NCI-H345 (cell line): ENCODE measurements at places on chromosomes 6 and 20.

DNA sequence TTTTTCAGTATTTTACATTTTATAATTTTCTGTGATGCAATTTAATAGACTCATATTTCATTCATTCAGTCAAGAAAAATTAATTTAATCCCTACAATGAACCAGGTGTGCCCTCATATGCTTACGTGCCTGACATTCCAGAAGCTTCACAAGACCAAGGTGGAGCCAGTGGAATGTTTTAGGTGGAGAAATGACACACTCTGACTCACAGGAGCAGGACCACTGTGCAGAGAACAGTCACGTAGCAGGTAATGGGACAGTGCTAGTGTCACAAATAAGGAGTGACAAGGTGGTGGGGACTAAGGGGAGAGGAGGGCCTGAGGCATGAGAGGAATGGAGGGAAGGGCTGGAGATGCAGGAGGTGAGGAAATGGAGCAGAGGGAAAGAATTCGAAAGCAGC, 37.0 kb upstream of the HLA-G start:
- no peak for DNase-seq

DNA sequence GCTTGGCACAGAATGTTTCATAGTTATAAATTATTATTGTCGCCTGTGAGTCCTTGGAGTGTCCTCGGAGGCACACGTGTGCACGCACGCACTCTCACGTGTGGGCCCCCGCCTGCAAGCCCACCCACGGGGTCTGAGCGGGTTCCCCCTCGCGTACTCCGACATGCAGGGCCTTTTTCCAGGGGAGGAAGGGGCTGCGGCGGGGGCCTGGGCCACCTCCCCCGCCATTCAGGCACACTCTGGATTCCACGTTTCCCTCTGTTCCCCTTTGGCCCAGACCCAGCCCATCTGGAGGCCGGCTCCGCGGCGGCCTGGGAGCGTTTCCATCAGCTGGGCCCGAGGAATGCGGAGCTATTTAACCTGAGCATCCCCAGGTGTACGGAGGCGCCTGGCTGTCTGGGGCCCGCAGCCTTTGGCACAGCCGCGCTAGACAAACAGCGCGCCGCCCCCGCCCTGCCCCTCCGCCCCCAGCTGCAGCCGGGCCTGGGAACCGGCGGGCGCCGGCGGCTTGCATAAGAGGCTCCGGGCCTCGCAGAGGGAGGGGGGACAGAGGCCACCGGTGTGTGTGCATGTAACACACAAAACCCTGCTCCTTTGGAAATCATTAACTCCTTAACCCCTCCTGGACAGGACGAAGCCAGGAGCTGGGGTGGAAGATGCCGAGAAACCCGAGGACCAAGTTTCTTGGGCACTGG, 3.3 kb downstream of the ID1 start:
- DNase-seq, result peak; percentile 91

DNA sequence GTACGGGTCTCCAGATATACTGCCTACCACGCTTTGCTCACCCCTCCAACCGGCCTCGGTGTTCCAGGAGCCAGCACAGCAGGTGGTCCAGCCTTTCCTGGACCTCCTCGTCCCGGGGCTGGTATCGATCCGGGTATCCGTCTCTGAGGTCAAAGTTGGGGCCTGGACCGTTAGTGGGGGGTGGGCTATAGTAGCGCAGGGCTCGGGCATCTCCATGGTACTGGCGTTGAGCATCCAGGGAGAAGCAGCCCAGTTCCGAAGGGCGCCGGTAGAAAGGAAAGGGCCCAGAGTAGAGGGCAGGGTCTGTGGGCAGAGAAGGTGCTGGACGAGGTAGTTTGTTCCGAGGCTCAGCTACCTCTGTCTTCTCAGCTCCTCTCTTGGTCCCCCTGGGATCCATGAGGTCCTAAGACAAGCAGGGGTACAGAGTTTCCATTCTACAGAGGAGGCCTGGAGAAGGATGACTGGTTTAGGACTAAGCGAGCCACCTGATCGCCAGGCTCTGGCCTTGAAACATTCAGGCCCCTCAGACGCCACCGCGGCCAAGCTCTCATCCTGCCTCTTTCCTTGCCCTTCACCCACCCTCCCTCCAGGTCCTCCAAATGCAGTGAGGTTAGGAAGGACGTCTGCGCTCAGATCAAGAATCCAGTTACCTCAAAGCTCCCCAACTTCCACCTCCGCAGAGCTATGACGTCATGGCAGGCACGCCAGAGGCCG, 502 bp downstream of the DXO start:
- DNase-seq, result no peak

DNA sequence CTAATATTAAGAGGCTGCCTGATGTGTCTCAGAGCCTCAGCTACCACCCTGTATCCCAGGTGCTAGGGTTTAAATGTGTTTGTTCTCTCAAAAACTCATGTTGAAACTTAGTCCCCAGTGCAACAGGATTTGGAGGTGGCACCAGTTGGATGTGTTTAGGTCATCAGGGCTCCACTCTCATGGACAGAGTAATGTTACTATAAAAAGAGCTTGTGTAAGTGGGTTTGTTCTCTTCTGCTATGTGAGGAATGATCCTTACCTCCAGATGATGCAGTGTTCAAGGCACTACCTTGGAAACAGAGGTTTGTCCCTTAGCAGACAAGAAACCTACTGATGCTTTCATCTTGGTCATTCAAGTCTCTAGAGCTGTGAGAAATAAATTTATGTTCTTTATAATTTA, 164.9 kb upstream of the EPHA7 start:
- DNase-seq, result no peak

DNA sequence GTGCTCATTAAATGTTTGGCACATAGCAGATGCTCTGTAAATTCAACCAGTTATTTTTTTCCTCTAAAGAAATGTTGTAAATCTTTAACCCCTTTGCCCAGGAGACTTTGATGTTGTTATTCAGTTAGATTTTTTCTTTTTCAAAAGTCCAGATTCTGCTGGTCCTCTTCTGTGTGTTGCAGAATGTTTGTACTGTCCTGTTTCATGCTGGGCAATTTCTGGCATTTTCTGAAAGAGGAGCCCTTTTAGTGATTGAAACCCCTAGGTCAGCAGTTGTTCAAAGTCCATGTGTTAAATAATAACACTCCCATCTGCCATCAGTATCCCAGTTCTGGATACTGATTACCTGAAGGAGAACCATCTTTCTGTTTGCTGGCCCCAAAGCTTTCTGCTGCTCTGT, 1.3 kb upstream of the SLC17A1 start:
- no peak for DNase-seq

DNA sequence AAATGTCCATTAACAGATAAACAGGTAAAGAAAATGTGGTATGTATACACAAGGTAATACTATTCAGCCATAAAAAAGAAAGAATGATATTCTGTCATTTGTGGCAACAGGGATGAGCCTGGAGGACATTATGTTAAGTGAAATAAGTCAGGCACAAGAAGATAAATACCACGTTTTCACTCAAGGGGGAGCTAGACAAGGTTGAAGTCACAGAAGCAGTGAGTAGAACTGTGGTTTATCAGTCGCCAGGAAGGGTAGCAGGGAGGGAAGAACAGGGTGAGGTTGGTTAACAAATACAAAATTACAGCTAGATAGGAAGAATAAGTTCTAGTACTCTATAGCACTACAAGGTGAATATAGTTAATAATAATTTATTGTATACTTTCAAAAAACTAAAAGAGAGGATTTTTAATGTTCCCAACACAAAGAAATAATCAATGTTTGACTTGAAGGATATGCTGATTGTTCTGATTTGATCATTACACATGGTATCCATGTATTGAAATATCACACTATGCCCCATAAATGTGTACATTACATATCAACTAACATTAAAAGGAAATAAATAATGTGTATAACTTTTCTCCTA, 21.1 kb downstream of the RTN4IP1 start:
- DNase-seq, result peak; percentile 42

DNA sequence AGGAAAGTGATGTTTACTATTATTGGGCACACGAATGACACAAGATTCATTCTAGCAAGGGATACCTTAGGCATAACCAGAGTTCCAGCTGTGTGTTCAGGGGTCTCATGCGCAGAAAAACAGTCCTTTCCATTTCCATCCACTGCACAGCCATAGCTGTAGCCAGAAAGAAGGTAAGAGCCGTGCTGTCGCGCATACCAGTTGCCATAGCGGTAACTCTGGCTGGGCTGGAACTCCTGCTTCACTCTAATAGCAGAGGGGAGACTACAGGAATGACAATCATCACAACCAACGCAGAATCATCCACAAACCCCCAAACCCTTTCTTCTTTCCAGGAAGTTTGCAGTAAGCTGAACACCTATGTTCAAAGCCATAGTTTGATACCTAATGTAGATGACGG, 7.5 kb downstream of the C6orf52 start:
- DNase-seq, result no peak

- DNase-seq, result no peak
Measured at GRCh38 chr20:44028003-44028730, 113.5 kb downstream of the TOX2 start.

- no peak for DNase-seq
Measured at GRCh38 chr6:132147530-132148011, 196.4 kb upstream of the CCN2 start.

- DNase-seq, result no peak
Measured at GRCh38 chr6:151440498-151440897, 11.4 kb downstream of the RMND1 start.

DNA sequence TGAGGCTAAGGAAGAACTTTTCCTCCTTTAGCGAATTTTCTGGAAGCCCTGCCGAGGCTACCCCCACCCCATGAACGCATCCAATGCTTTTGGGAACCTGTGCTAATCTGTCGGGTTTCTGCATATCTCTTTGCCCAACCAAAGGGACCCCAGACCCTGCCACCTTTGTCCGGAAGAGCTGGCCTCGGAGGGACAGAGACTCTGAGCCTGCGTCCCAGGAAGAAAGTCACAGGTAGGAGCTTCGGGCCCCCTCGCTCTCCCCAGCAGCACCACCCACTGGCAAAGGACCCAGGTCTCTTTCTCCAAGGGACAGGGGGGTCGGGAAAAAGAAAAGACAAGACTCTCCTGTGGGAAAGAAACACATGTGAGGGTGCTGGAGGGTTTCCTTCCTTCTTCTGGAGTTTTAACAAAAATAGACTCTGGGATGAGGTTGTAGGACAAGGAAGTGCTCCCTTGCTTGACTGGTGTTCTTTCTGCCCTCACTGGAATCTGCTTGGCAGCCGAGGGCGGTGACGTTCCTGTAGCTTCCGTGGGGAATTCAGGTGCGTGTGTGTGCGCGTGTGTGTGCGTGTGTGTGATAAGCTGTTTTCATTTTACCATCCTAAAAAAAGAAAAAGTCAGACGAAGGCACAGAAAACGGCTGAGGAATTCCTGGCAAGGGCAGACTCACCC, 16.3 kb upstream of the FOXC1 start:
- no peak for DNase-seq

DNA sequence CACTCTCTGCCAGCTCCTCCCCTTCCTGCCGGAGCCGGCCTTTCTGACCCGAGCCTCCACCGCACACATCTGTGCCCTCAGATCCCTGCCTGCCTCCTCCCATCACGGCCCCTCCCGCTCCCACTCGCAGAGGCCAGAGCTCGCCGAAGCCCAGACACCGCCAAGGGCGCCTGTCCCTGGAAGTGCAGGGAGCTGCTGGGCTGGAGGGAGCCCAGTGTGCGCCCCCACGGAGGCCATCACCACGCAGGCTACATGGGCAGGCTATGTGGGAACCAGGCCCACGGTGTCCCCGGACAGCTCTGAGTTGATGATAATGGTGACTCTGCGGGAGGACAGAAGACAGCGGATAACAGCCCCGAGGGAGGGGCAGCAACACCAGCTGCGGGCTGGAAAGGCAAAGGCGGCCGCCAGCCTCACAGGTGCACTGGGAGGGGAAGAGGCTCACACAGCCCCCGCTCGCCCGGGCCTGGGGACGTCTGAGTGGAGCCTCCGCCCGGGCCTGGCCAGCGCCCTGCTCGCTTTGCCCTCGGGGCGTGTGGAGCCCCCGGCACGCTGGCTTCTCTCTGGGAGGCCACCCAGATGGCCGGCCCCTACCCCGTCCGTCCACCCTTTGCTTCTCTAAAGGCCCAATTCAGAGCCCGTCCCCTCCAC, 154.9 kb downstream of the DLL1 start:
- no peak for DNase-seq

DNA sequence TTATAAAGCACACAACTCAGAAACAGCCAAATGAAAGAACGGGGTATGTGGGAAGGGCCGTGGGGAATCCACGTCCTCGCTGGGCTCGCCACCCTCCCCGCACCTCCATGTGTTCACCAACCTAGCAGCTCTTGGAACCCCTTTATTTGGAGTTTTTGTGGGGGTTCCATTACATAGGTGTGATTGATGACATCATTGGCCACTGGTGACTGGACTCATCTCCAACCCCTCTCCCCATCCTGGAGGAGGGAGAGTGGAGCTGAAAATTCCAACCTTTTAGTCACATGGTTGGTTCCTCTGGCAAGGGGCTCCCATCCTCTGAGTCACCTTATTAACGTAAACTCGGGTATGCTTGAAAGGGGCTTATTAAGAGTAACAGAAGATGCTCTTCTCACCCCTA, 592.0 kb upstream of the FLRT3 start:
- DNase-seq, result no peak
